Heart right ventricle (tissue), 16 donors: ENCODE measurements at places on chromosomes 2 and 18. TPM values are rescaled to one million over a fixed set of nuclear protein-coding genes. Genes with fewer than 3 reads are reported as not detected.

Gene SIX3
- polyA plus RNA-seq: not detected

Gene ESPNL
- polyA plus RNA-seq: 0.29 TPM

Gene IL1A
- polyA plus RNA-seq: not detected

Gene ADAM17
- polyA plus RNA-seq: 7.3 TPM

Gene DCC
- polyA plus RNA-seq: not detected

Gene IL1RL1
- polyA plus RNA-seq: 1.5 TPM

Gene RUFY4
- polyA plus RNA-seq: not detected

Gene UGT1A4
- not detected for polyA plus RNA-seq

DNA sequence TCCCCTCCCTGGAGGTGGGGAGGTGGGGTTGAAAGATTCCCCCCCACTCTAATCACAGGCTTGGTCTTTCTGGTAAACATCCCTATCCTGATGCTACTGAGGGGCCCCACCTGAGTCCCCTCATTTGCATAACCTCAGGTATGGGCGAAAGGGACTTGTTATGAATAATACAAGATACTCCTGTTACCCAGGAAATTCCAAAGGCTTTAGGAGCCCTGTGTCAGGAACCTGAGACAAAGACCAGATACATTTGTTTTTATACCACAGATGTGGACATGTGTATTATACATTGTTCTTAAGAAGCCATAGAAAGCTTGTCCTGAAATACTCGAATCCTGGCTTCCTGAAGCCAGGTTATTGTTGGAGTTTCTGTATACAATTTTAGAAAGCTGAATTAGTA, 62.8 kb downstream of the MYO1B start:
- no peak overlapping the region for H3K27ac ChIP-seq
- H3K36me3 ChIP-seq: no peaks in the 10 kb centered on the region
- no peaks in the 10 kb centered on the region for H3K27me3 ChIP-seq
- peaks cover 58% of the 10 kb centered on the region for H3K4me1 ChIP-seq
- H3K4me3 ChIP-seq: no peak overlapping the region
- DNase-seq: no peak

DNA sequence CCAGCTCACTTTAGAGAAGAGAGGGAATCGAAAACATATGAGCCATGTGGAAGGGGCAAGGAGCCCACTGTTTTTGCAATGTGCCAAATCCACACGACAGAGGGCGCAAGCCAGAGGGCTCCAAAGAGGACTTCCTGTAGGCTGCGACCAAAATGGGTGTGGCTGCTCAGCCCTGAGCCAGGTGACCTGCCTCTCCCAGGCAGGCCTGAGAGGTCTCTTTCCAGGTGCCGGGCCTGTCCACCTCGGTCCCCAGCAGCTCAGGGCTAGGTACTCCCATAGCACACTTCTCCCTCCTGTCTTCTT, 153.8 kb downstream of the TTC32 start:
- no peak overlapping the region for H3K27ac ChIP-seq
- no peak overlapping the region for H3K4me3 ChIP-seq
- no peak for DNase-seq
- no peaks in the 10 kb centered on the region for H3K36me3 ChIP-seq
- H3K4me1 ChIP-seq: peaks cover 6% of the 10 kb centered on the region
- H3K27me3 ChIP-seq: no peaks in the 10 kb centered on the region

DNA sequence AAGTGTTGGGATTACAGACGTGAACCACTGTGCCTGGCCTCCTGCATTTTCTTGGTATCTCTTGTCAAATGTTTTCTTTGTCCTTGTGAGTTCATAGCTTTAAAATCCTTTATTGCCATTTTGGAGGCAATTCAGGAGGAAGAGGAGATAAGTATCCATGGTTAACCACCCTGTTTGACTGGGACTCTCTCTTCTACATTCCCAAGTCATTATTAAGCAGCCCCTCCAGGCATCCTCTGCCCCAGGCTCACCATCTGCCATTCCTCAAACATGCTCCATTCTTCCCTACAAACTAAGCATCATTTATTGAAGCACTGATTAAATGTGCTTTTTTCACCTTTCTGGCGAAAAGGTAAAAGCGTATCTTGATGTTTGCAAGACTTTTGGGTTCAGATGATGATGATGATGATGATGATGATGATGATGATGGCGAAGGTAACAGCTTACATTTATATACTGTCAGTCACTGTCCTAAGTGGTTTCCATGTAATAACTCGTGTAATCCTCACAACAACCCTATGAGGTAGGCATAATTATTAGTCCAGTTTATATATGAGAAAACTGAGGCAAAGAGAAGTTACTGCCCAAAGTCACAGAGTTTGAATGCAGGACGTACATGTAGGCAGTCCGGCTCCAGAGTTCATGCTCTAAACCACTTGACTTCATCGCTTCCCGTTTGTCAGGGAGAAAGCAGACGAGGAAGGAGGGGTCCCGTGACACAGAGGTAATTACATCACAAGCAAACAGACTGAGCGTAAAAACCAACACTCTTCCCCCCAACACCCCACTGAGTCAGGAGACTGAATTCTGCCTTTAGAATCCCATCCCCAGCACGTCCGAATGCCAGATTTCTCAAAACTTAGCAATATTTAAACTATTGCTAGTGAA, 69.7 kb upstream of the ACKR3 start:
- peaks cover 6% of the 10 kb centered on the region for H3K36me3 ChIP-seq
- no peak overlapping the region for H3K4me3 ChIP-seq
- H3K27me3 ChIP-seq: no peaks in the 10 kb centered on the region
- H3K4me1 ChIP-seq: no peaks in the 10 kb centered on the region
- no peak overlapping the region for H3K27ac ChIP-seq
- no peak for DNase-seq

DNA sequence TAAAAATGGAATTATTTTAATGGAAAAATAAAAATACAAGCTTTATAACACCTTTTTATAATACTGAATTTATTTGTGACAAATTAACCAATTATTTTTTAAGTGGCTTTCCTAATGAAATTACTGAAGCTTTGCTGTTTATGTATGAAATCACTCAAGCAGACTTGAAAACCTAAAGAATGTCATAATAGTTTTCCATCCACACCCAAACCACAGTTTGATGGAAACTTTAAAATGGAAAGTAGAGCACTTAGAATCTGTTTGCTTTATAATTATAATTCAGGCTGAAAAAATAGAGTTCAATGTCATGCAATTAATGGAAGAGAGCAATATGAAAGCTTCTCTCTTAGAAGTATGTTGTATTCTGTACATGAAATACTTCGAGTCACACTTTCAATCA, 31.6 kb upstream of the WDR75 start:
- H3K36me3 ChIP-seq: no peaks in the 10 kb centered on the region
- no peak overlapping the region for H3K27ac ChIP-seq
- H3K27me3 ChIP-seq: no peaks in the 10 kb centered on the region
- H3K4me1 ChIP-seq: no peaks in the 10 kb centered on the region
- no peak overlapping the region for H3K4me3 ChIP-seq
- no peak for DNase-seq

DNA sequence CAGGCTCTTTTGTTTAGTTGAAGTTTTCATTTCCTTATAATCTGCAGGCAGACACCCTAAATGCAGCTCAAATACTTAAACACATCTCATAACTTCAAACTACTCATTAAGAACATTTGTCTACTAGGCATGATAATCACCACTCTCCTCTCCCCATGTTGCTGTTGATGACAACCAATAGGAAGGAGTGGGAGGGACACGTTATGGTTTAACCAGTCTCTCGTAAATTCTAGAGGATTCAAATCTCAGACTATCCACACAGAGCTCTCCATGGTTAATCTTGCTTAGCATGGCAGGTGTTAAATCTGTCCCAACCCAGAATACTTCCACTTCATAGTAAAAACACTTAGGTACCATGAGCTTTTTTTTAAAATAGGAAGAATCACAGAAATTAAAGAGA, 127.4 kb upstream of the AQP4 start:
- no peak overlapping the region for H3K4me3 ChIP-seq
- no peaks in the 10 kb centered on the region for H3K4me1 ChIP-seq
- H3K36me3 ChIP-seq: no peaks in the 10 kb centered on the region
- H3K27me3 ChIP-seq: no peaks in the 10 kb centered on the region

DNA sequence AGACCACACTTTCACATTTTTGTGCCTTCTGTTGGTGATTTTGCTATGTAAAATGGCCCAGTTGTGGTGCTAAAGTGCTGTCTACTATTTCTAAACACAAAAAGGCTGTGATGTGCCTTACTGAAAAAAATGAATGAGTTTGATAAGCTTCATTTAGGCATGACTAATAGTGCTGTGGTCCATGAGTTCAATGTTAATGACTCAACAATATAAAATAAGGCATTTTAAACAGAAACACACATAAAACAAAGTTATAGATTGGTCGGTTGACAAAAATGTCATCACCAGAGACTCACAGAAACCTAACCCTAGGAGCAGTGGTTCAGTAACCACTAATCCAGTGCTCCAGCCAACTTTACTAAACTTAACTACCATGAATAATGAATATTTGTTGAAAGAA, 160.0 kb downstream of the DNAH6 start:
- no peaks in the 10 kb centered on the region for H3K27me3 ChIP-seq
- H3K4me1 ChIP-seq: no peaks in the 10 kb centered on the region
- H3K4me3 ChIP-seq: no peak overlapping the region
- H3K36me3 ChIP-seq: no peaks in the 10 kb centered on the region
- no peak for DNase-seq

DNA sequence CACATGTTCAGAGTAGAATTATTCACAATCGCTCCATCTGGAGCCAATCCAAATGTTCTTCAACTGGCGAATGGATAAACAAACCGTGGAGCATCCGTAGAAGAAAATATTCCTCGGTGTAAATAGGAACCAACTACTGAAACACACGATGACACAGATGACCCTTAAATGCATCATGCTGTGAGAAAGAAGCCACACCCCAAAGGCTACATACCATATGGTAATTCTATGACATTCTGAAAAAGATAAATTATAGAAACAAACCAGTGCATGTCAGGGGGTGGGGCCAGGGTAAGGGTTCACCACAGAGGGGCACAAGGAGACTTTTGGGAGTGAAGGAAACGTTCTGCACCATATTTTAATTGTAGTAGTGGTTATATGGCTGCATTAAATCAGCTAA, 312.2 kb upstream of the SMIM21 start:
- no peak overlapping the region for H3K27ac ChIP-seq
- DNase-seq: no peak

DNA sequence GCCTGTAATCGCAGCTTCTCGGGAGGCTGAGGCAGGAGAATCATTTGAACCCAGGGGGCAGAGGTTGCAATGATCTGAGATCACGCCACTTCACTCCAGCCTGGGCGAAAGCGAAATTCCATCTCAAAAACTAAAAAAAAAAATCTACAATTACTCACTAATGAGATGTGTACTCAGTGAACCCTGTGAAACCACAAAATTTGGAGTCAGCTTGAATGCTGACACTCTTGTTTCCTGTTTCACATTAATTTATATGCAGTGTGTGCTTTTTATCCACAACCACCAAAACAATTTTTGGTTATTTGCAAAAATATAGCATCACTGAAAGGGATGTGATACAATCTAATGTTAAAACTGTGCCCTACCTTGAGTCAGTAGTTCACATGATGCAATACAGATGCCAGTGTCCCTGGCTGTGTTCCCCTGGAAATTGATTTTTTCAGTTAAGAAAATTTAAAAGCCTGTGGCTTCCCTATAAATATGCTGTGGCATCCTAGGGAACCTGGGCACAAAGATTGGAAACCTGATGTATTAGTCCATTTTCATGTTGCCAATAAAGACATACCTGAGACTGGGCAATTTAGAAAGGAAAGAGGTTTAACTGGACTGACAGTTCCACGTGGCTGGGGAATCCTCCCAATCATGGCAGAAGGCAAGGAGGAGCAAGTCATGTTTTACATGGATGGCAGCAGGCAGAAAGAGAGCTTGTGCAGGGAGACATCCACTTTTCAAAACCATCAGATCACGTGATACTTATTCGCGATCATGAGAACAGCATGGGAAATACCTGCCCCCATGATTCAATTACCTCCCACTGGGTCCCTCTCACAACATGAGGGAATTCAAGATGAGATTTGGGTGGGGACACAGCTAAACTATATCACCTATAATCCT, 337.5 kb upstream of the NT5C1B start:
- H3K27ac ChIP-seq: no peak overlapping the region
- H3K4me1 ChIP-seq: peaks cover 4% of the 10 kb centered on the region
- DNase-seq: no peak
- H3K27me3 ChIP-seq: no peaks in the 10 kb centered on the region
- H3K36me3 ChIP-seq: no peaks in the 10 kb centered on the region

- DNase-seq: peak; percentile 21
- H3K27me3 ChIP-seq: no peaks in the 10 kb centered on the region
- peaks cover 40% of the 10 kb centered on the region for H3K4me1 ChIP-seq
- peak overlapping the region; percentile 100 for H3K4me3 ChIP-seq
- H3K27ac ChIP-seq: peak overlapping the region; percentile 96
- peaks cover 8% of the 10 kb centered on the region for H3K36me3 ChIP-seq
Observed at GRCh38 chr2:10688921-10689807, 611 bp downstream of the NOL10 start.

DNA sequence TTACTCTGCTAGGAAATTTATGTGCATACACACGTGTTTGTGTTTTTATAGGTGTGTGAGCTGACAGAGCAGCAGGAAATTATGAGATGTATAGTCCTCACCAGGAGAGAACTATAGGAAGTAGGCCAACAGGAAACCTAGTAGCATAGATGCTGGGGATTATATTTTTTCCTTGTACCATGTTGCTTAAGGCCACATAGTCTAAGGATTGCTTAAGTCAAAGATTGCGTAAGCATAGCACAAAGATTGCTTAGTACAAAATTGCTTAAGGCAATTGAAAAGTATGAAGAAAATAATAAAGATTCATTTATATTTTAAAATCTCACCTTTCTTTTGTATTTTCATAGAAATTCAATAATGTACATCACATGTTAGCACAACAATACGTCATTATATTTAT, 18.7 kb upstream of the CCDC102B start:
- no peak overlapping the region for H3K27ac ChIP-seq
- no peak overlapping the region for H3K4me3 ChIP-seq
- no peaks in the 10 kb centered on the region for H3K36me3 ChIP-seq
- DNase-seq: no peak

- no peak for DNase-seq
- no peak overlapping the region for H3K27ac ChIP-seq
- H3K4me3 ChIP-seq: no peak overlapping the region
- H3K4me1 ChIP-seq: no peaks in the 10 kb centered on the region
- H3K36me3 ChIP-seq: no peaks in the 10 kb centered on the region
- no peaks in the 10 kb centered on the region for H3K27me3 ChIP-seq
Observed at GRCh38 chr2:143708682-143709081, 579.5 kb downstream of the ARHGAP15 start.

GRCh38 chr2:224954980-224955379, 87.3 kb downstream of the DOCK10 start:
- H3K4me1 ChIP-seq: peaks cover 20% of the 10 kb centered on the region
- no peak overlapping the region for H3K27ac ChIP-seq
- DNase-seq: no peak
- no peaks in the 10 kb centered on the region for H3K27me3 ChIP-seq
- no peaks in the 10 kb centered on the region for H3K36me3 ChIP-seq
- H3K4me3 ChIP-seq: no peak overlapping the region
